Activated CD4-positive, alpha-beta T cell treated with anti-CD3 and anti-CD28 coated beads, Interleukin-10, Interleukin-2, amounts not matched to agents 100 ng/mL and 50 ng/mL, durations not matched to agents 16 hours and 8 hours (primary cell): ENCODE measurements at places on chromosomes 3 and 15.

GRCh38 chr3:46853441-46854415 lies 9.5 kb downstream of the MYL3 start:
- no peak for DNase-seq

DNA sequence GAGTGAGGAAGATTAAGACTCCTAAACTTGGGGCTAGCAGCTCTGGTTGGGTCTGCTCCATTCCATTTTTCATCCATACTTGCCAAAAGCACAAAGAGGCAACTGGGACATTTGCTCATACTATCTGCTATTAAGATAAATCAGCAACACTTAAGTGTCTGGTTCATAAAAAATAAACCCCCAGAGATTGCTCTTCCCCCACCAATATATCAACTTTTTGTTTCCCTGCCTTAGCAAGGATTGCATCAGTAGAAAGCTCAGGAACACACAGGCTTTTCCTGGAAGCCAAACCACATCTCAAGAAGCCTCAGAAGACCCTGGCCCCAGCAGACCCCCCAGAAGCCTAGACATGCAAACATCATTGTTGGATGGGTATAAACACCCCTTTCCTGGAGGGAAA lies 232.4 kb upstream of the WNT5A start:
- DNase-seq = no peak

DNA sequence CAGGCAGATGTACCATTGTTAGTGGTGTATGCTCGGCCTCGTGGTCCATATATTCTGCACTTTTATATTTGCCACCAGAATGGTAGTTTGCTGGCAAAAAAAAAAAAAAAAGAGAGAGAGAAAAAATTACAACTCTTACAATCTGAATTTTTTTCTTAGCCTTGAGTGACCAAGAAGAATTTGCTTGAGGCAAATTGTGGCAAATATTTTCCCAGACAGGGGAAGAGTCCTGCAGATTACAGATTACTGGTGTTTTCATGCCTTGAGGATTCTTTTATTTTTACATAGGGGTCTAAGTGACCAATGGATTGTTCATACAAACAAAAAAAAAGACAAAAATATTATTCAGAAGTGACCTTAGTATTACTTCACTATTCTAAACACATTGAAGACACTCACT lies 283.3 kb downstream of the BBX start:
- no peak for DNase-seq

- no peak for DNase-seq
These were observed 219.0 kb downstream of the NFKBIZ start for GRCh38 chr3:102068327-102068726.

- no peak for DNase-seq
These were observed 35.9 kb downstream of the ADCY5 start for GRCh38 chr3:123412811-123413604.

- DNase-seq = peak; percentile 29
These were observed 31.2 kb upstream of the TMOD3 start for GRCh38 chr15:51798281-51798680.

- peak; percentile 84 for DNase-seq
These were observed 38.2 kb downstream of the TGFBR2 start for GRCh38 chr3:30644615-30645014.

GRCh38 chr3:126399351-126399735 lies 4.6 kb downstream of the CFAP100 start:
- DNase-seq = no peak

DNA sequence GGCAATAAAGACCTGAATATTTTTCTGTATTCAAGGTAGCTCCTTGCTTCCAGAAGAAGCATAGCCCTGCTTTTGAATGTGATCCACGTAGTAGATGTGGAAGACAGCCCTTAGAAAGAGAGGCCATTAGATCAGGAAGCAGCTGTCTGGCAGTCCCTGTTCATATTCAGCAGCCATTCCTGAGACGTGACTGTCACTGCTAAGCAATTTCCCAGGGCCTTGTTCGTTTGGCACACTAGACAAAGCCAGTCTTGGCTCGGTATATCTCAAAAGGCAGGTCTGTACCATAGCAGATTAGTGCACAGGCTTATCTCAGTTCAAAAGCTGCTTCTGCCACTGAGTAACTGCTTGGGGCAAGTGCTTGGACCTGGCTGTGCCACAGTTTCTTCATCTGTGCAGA lies 287.8 kb upstream of the MCTP2 start:
- no peak for DNase-seq

DNA sequence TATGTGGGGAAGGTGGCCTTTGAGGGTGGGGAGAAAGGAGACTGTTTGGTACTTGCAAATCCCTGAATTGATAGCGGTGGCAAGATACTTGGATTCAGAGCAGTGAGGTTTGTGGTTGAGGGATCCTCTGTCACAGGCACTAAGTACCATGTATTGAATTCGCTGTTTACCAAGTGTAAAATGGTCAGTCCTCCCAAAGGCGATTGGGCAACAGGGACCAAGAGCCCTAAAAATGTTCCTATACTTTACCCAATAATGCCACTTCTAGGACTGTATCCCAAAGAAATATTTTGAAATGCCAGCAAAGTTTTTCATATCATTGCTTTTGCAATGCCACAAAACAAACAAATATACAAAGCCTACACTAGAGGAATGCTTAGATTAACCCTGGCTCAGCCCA lies 43.4 kb upstream of the MRPS22 start:
- no peak for DNase-seq

- DNase-seq = no peak
These were observed 53.5 kb downstream of the SUCNR1 start for GRCh38 chr3:151926956-151927355.

GRCh38 chr3:189530822-189531221 lies 100.4 kb upstream of the TP63 start:
- DNase-seq = peak; percentile 66

DNA sequence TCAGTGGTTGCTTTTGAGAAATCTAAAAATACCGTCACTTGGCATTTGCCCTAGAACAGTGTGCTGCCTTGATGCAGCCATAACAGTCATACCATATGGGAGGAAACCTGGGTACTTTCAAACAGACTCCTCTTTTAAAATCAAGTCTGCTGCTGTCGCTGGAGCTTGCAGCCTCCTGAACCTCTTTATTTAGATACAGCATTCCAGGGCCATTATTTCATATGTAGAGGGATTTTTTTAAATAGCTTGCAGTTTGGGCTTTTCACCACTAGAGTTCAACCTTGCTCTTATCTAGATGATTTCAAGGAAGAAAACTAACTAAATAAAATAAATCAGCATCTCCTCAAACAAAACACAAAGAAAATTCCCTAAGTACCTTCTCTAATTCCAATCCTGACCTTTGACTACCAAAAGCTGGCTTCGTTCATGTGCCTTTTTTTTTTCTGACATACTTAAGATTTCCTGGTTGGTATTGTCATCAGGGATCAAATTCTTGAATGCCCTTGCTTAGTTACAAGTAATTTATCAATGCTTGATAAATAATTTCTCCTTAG lies 111.6 kb downstream of the KBTBD8 start:
- DNase-seq = peak; percentile 15

DNA sequence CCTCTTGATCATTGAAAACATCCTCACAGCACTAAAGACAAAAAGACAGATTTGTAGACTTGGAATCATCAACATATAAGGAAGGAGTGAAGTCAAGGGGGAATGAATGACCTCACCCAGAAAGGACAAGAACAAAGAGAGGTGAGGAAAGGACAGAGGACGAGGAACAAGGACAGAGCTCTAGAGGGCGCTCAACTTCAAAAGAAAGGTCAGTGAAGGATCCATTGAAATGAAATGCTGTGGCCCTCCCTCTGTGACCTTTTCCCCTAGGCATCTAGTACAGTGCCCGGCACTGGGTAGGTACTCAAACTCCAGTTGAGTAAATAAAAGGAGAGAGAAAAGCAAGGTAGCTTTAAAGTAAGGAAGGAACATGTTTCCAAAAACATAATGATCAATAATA lies 2.6 kb downstream of the ATP8B4 start:
- peak; percentile 69 for DNase-seq

- DNase-seq = no peak
These were observed 25.7 kb downstream of the FSTL1 start for GRCh38 chr3:120424976-120425570.

GRCh38 chr3:39433642-39434041 lies 27.1 kb downstream of the RPSA start:
- no peak for DNase-seq

- DNase-seq = no peak
These were observed 91.5 kb upstream of the RAP2B start for GRCh38 chr3:153070511-153070868.

- no peak for DNase-seq
These were observed 31.3 kb upstream of the TMEM115 start for GRCh38 chr3:50390508-50391224.

- DNase-seq = no peak
These were observed at the start of gene MKRN2OS for GRCh38 chr3:12545473-12545791. Gene MKRN2OS, minus strand, starts transcription at chr3:12545499. Its CDS starts 35 bp downstream, at chr3:12545464.

- no peak for DNase-seq
These were observed 26.9 kb upstream of the MYO1E start for GRCh38 chr15:59399465-59400102.

- no peak for DNase-seq
These were observed 2.2 kb downstream of the WDR6 start for GRCh38 chr3:49009396-49009795.

GRCh38 chr3:9946112-9947024 lies 5.8 kb downstream of the PRRT3 start:
- DNase-seq = peak; percentile 85

DNA sequence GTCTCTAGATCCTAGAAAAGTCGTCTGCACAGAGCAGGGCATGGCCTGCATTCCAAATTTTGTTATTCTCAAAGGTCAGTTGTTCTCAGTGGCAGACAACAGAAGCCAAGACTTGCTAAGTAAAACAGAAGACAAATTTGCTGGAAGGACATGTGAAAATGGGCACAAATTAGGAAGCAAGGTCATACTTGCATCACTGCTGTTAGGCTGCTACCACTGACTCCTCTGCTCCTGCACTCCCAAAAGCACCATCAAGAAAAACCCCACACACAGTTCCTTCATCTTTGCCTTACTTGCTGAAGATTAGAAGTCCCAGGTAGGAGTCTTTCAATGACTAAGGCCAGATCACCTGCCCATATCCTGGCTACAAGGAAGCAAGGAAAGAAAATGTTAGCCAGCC lies 69.9 kb upstream of the ATP2C1 start:
- no peak for DNase-seq

GRCh38 chr3:156253150-156253549 lies 132.8 kb downstream of the KCNAB1 start:
- DNase-seq = no peak

DNA sequence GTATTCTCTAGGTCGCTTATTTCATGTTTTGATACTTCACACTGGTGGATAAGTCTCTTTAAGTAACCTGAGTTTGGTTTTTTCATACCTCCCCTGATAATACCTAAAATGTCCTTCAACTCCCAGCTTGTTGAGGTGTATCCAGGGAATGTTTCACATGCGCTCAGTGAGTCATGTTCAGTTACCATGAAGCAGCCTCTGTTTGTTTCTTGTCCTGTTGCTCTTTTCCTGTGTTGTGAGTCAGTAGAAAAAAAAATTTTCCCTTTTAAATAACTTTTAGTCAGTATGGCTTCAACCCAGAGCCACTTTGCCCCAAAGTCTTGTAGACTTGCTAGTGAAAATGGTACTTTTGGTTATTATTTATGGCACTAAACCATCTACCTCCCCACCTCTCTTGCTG lies 278.4 kb upstream of the ZPLD1 start:
- DNase-seq = no peak

DNA sequence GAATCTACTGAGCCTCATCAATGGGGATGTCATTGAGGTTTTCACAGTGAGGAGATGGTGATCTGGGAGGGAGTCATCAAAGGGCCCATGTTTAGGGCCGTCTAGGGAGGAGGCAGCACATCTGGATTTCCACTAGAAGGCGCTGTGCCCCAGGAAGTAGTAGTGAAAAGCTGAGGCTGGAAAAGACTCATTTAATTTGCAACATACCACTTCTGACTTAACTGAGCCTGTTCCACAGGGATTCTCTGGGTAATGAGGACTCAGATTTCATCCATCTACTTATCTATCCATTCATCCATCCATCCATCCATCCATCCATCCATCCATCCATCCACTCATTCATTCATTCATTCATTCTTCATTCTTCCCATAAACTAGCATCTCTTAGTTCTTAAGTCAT lies 17.4 kb upstream of the SHF start:
- DNase-seq = peak; percentile 80

DNA sequence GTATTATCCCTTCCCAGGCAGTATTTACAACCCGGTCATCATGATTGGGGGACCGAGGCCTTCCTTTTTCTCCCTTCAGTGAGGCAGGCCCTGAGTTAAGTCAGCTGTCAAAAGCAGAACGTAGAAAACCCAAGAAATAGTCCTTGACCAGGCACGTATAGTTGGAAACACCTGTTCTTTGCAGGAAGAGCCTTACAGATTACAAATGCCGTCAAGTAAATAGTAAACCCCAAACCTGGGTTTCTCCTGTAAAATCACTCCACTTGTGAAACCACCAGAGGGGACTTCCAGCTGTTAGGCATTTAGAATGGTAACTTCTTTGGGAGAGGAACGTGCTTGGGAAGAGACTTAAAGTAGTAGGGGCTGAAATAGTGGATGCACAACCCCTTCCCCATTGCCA lies 1.0 kb upstream of the BTBD1 start:
- no peak for DNase-seq

DNA sequence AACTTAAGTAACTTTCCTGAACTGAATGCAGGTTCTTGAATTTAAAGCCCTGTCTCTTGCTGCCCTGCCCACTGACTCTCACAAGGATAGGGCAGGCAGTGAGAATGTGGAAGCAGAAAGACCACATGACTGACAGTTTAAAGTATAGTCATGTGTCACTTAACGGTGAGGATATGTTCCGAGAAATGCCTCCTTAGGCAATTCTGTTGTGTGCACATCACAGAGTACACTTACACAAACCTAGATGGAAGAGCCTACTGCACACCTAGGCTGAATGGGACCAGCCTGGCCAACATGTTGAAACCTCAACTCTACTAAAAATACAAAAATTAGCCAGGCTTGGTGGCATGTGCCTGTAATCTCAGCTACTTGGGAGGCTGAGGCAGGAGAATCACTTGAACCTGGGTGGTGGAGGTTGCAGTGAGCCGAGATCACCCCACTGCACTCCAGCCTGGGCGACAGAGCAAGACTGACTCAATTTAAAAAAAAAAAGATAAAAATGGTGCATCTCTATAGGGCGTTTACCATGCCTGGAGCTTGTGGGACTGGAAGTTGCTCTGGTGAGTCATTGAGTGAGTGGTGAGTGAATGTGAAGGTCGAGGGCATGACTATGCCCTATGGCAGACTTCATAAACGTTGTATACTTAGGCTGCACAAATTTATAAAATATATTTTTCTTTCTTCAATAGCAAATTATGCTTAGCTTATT lies 18.9 kb upstream of the COPG1 start:
- peak; percentile 90 for DNase-seq

- DNase-seq = no peak
These were observed 10.6 kb downstream of the TMEM40 start for GRCh38 chr3:12748477-12748876.

- no peak for DNase-seq
These were observed 1.0 kb downstream of the UBE2E1 start for GRCh38 chr3:23806534-23807423.

GRCh38 chr15:84840255-84840654 lies 23.1 kb downstream of the ALPK3 start:
- no peak for DNase-seq
